ENCODE measurements at places on chromosomes 6 and 20.
A peak's percentile ranks its signal among the peaks of the same experiment; 100 is the strongest.

GRCh38 chr6:122677406-122677805, 67.2 kb downstream of the PKIB start:
- no peak for DNase-seq

DNA sequence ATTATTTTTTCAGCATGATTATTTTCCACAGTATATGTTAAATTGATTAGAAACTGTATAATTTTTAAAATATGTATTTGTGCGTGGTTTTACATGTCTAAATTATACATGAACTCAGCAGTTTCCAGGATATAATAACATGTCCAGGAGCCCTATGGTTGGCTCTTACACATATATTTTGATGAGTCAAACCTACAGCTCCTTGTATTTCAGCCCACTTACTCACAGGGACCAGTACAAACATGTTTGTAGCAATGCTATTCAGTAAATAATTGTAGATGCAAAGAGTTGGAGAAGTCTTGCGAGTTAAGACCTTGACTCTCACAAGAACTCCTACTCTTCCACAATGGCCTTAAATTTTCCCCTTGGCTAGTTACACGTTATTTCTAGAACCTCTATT, 107.2 kb upstream of the SASH1 start:
- no peak for DNase-seq

- DNase-seq: no peak
These were observed 365.3 kb downstream of the SAMD5 start for GRCh38 chr6:147873816-147874215.

GRCh38 chr20:32528171-32528891, 56.8 kb downstream of the NOL4L start:
- peak; percentile 14 for DNase-seq

DNA sequence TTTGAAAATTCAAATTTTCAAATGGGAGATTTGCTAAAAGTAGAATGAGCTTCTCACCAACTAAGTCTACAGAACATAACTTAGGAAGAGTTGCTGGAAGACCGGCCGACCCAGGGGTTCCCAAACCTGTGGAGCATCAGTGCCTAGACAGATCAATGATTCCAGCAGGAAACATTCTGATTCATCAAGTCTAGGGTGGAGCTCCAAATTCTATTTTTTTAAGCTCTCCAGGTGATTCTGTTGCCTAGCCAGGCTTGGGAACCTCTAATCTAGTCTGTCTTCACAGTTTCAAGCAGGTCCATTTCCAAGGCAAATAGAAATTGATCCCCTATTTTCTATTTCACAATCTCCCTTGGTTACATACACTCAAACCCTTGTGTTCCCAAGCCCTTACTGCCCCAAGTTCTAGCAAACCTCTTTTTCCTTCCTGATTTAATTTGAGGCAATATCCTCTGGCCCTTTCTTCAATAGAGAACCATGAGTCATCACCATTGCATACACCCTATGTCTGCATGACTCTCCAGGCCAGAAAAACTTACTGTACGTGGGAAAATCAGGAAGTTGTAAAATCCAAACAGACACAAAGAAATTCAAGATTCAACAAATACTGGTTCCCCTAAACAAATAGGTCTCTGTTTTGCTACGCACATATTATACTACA, 8.9 kb downstream of the ATXN1 start:
- DNase-seq: no peak

GRCh38 chr6:108127826-108128225, 38.0 kb upstream of the NR2E1 start:
- no peak for DNase-seq

DNA sequence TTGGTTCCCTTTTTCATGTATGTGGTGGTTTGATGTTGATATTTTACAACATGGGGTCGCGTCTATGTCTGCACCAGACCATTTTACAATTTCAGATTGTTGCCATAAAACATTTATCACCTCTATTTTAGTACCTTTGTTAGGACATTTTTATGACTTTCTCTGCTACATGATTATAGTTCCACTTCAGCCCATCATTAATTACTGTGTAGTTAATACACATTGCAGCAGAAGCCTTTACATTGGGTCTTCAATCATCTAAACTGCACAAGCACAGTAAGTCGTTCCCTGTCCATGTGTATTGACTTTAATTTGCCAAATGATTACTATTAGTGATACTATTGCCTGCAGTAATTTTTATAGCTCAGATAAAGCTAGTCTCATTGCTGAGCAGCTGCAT, 15.7 kb upstream of the TMEM217 start:
- DNase-seq: no peak

DNA sequence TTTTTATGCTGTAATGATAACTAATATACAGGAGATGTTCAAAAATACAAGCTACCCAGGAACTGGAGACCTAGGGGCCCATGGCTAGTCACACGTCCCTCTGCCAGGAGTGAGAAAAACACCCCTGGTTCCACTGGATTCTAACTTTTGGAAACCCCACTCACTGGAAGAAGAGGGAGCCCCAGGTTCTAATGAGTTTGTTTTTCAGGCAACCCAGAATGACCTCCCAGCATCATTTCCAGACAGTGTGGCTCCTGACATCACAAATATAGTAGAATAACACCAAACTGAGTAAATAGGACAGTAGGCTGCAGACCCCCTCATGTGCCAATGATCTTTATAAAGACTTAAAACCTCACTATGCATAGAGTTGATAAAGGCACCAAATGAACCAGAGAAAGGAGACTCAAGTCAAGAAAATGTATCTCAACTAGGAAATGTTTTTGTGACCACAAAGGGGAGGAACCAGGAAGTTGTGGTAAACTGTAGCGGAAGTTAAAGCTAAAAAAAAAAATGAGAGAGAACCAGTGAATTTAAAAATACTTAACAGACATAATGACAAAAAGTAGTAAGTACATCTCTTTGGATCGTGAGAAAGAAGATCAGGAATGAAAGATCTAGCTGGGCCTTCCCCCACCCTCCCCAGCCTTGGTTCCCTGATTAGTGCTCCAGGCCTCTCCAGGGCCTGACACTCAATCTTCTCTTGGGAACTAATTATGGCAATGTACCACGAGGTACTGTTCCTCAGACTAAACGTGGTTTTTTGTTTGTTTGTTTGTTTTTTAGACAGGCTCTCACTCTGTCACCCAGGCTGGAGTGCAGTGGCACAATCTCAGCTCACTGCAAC, 19.8 kb downstream of the HLA-E start:
- peak; percentile 75 for DNase-seq

GRCh38 chr6:72950114-72950860, 275.0 kb downstream of the KHDC1L start:
- no peak for DNase-seq

- DNase-seq: no peak
These were observed 108.6 kb upstream of the SLC2A12 start for GRCh38 chr6:134161041-134161440.

DNA sequence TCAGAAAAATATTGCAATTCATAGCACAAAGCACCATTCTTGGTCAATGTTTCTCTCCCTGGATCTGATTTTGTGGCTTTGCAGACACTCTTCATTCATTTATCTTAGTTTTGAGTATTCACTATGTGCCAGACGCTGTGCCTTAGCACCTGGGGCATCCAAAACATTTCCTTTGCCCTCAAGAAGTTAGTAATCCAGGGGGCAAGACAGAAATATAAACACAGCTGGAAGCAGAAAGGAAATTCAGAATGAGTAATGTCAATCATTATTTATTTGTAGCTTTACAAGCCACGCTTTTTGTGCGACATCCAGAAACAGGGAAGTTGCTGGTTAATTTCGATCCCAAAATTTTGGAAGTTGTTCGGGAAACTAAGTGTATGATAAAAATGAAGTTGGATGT, 71.4 kb downstream of the DNAH8 start:
- DNase-seq: no peak

GRCh38 chr20:17934141-17934862, 34.3 kb downstream of the SNX5 start:
- no peak for DNase-seq

- no peak for DNase-seq
These were observed 5.3 kb downstream of the TMEM170B start for GRCh38 chr6:11542863-11543262.

GRCh38 chr6:167558246-167559177, 233.6 kb downstream of the TTLL2 start:
- no peak for DNase-seq

- DNase-seq: no peak
These were observed 15.6 kb downstream of the CDK19 start for GRCh38 chr6:110799655-110800054.

- no peak for DNase-seq
These were observed 203.2 kb upstream of the MAP3K7 start for GRCh38 chr6:90790058-90790457.

Data from GDM1 (cell line).